ENCODE measurements at places on chromosomes 7 and 10.
A peak's percentile ranks its signal among the peaks of the same experiment; 100 is the strongest.

- no peak overlapping the region for H3K27ac ChIP-seq
- no peaks in the 10 kb centered on the region for H3K27me3 ChIP-seq
- DNase-seq = no peak
- H3K36me3 ChIP-seq = no peaks in the 10 kb centered on the region
- no peaks in the 10 kb centered on the region for H3K4me1 ChIP-seq
Measured at GRCh38 chr7:95059842-95060313, 152.5 kb downstream of the PPP1R9A start.

DNA sequence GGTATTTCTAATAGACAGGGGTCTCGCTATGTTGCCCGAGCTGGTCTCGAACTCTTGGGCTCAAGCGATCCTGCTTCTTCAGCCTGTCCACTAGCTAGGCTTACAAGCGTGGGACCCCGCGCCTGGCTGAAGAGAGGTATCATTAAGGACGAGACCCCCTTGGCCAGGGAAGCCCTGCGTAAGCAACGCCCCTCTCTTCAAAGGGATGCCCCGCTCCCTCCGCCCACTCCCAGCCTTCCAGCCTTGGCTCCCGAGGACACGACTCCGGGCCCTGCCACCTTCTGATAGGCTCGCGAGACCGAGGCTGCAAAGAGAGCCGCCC, 220 bp upstream of the ZKSCAN5 start:
- peaks cover 32% of the 10 kb centered on the region for H3K4me1 ChIP-seq
- peaks cover 29% of the 10 kb centered on the region for H3K36me3 ChIP-seq
- peak overlapping the region; percentile 96 for H3K27ac ChIP-seq

DNA sequence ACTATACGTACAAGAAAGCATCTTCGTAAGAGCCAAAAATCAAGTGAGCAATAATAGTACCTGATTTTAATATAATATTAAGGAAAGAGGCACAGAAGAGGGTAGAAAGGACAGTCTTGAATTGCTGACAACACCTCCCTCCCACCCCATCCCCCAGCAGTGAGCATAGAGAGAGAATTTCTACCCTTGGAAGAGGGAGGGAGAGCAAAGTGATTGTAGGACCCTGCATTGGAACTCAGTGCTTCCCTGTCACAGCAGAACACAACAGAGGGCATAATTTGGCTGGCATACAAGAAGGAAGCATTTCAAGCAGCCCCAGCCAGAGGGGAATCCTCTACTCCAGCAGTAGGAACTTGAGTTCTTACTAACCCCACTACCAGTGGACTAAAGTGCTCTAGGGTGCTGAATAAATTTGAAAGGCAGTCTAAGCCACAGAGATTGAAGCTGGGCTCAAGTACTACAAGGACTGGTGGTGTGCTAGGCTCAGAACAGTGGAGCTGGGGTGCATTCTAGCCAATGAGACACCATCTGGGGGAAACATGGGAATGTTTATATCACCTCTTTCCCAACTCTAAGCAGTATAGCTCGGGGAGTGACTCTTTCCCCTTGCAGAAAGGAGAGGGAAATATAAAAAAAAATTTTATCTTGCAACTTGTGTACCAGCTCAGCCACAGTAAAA, 44.2 kb downstream of the PCLO start:
- H3K4me3 ChIP-seq = no peak overlapping the region
- no peaks in the 10 kb centered on the region for H3K27me3 ChIP-seq
- H3K36me3 ChIP-seq = no peaks in the 10 kb centered on the region
- no peak for DNase-seq
- no peaks in the 10 kb centered on the region for H3K4me1 ChIP-seq

DNA sequence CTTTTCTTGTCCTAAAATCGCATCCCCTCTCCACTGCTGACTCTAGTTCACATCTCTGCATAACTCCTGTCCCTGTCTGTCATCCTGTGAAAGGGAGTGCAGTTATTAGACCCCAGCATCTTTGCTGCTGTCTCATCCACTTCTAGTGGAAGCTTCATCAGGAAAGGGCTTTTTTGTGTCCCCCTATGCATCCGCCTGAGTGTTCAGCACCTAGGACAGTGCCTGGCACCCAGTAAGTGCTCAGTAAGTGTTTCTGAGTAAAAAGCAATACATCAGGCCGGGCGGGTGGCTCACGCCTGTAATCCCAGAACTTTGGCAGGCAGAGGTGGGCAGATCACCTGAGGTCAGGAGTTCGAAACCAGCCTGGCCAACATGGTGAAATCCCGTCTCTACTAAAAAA, 211.8 kb upstream of the FOXK1 start:
- H3K4me1 ChIP-seq = no peaks in the 10 kb centered on the region
- no peak for DNase-seq
- no peak overlapping the region for H3K27ac ChIP-seq
- H3K36me3 ChIP-seq = no peaks in the 10 kb centered on the region
- no peaks in the 10 kb centered on the region for H3K27me3 ChIP-seq
- H3K4me3 ChIP-seq = no peak overlapping the region

- peaks cover 60% of the 10 kb centered on the region for H3K36me3 ChIP-seq
- H3K27me3 ChIP-seq = no peaks in the 10 kb centered on the region
- H3K27ac ChIP-seq = peak overlapping the region; percentile 36
- no peak for DNase-seq
- peaks cover 27% of the 10 kb centered on the region for H3K4me1 ChIP-seq
- no peak overlapping the region for H3K4me3 ChIP-seq
Measured at GRCh38 chr10:110901954-110902819, 16.8 kb downstream of the BBIP1 start.

DNA sequence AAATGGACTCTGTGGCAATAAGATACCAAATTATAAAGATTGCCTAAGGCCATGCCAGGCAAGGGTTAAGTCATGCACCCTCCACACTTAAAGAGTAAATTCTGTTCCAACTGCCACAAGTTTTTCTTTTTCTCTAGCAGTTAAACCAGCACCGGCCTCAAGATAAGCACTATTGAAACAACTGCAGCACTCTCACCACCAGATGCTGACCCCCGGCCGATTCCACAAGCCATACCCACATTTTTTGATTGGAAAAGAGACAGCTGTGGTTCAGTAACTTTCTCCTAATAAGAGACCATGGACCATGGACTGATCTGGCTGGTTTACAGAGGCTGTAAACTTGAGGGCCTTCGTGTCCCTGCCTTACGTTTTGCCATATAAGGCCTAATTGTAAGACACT, 44.9 kb downstream of the GRM8 start:
- no peaks in the 10 kb centered on the region for H3K36me3 ChIP-seq
- no peak overlapping the region for H3K27ac ChIP-seq
- H3K4me3 ChIP-seq = no peak overlapping the region
- H3K27me3 ChIP-seq = peaks cover 8% of the 10 kb centered on the region

GRCh38 chr7:157564517-157565177, 227.8 kb downstream of the DNAJB6 start:
- H3K4me3 ChIP-seq = no peak overlapping the region
- peaks cover 4% of the 10 kb centered on the region for H3K36me3 ChIP-seq
- no peaks in the 10 kb centered on the region for H3K27me3 ChIP-seq
- no peak for DNase-seq

DNA sequence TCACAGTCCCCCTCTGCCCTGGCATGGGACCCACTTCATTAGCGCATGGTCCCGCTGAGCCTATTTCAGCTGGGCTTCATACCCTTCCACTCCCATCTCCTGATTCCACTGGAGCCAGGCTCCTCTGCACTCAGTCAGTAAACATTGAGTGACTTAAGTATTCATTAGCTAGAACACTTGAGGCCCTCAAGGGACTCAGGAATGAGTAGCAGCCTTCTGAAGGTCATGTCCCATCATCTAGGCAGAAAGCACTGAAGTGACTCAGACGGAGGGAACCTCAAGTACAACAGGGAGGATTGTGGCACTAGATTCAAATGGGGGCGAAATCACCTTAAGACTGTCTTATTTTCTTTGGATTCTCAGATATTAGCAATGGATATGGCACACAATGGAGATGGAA, 186.6 kb upstream of the INHBA start:
- H3K4me1 ChIP-seq = peaks cover 6% of the 10 kb centered on the region
- peaks cover 4% of the 10 kb centered on the region for H3K36me3 ChIP-seq
- no peak for DNase-seq
- no peak overlapping the region for H3K4me3 ChIP-seq
- no peak overlapping the region for H3K27ac ChIP-seq

DNA sequence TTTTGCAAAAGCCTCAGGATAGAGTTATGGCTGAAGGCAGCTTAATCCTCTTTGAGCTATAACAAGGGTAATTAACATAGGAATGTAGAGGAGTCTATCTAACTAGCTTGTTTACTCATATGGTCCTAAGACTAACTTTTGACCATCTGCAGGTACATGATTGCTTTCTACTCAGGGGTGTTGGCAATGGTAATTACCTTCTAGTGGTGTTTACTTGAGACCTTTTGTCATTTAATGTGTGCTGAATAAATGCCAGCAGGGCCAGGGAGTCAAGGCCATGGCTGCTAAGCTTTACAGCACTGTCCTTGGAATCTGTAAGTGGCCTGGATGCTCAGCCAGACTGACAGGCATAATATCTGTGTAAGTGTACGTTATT, 1325.0 kb downstream of the XPNPEP1 start:
- no peaks in the 10 kb centered on the region for H3K36me3 ChIP-seq
- H3K27me3 ChIP-seq = no peaks in the 10 kb centered on the region

DNA sequence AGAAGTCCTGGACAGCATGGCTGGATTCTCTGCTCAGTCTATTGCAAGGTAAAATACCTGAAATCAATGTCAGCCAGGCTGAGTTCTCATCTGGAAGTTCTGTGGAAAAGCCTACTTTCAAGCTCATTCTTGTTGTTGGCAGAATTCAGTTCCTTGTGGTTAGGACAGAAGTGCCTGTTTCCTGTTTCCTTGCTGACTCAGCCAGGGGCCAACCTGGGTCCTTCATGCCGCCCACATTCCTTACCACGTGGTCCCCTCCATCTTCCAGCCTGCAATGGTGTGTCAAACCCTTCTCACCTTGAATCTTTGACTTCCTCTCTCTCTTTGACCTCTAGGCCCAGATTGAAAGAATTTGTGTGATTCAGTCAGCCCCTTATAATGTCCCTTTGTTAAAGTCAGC, 197.1 kb upstream of the STK17A start:
- H3K27ac ChIP-seq = no peak overlapping the region
- no peak for DNase-seq
- peaks cover 3% of the 10 kb centered on the region for H3K4me1 ChIP-seq
- no peaks in the 10 kb centered on the region for H3K36me3 ChIP-seq
- peaks cover 3% of the 10 kb centered on the region for H3K27me3 ChIP-seq

DNA sequence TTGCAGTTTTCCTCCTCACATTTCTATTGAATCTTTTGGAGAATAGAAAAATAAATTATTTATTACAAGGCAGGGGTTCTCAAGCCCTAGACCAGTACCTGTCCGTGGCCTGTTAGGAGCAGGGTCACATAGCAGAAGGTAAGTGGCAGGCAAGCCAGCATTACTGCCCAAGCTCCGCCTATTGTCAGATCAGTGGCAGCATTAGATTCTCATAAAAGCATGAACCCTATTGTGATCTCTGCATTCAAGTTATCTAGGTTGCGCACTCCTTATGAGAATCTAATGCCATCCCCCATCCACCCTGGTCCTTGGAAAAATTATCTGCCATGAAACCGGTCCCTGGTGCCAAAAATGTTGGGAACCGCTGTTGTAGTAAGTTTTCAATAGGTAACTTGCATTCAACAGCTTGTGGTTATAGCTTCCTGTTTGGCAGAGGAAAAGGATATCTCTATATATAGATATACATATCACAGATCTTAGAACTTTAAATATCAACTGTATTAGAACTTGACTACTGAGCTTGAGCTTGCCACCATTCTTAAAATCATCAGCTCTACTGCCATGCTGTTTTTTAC, 165.1 kb downstream of the AHR start:
- H3K36me3 ChIP-seq = no peaks in the 10 kb centered on the region
- no peak for DNase-seq
- H3K4me3 ChIP-seq = peak overlapping the region; percentile 54
- H3K4me1 ChIP-seq = peaks cover 11% of the 10 kb centered on the region

GRCh38 chr10:24886290-24886680, 66.1 kb downstream of the PRTFDC1 start:
- H3K4me1 ChIP-seq = peaks cover 47% of the 10 kb centered on the region
- H3K36me3 ChIP-seq = peaks cover 16% of the 10 kb centered on the region
- H3K4me3 ChIP-seq = no peak overlapping the region

DNA sequence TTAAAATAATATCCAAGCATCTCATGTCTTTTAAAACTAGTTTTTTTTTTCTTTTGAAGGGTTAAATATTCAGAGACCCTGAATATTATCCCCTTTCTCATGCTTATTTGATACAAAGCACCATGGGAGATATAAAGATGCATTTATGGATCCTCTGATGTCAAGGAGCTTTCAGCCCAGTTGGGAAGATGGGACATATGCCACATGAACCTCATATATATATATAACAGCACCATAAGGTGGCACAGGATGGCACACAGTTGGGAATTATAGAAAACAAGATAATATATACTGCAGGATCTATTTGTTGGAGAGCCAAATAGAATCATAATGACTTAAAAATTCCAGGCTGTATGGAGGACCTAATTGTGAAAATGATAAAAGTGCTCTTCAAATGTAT, 185.4 kb upstream of the IMMP2L start:
- no peaks in the 10 kb centered on the region for H3K36me3 ChIP-seq
- H3K4me3 ChIP-seq = no peak overlapping the region
- DNase-seq = no peak
- no peak overlapping the region for H3K27ac ChIP-seq

DNA sequence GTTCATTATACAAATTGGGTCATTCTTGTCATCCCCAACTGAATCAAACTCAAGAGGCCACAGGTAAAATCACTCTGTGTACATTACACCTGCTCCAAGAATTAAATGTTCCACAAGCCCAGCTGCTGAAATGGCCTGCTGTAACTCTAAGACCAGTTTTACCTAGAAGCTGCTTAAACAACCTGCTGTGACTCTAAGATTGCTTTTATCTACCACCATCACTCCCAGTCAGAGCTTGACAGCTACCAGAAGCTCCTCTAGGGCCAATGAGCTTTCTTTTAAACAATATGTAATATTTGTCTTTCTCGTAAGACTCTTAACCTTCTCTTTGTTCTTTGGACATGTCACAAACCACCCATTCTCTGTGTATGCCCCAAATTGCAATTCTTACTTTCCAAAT, 141.8 kb upstream of the LRGUK start:
- no peaks in the 10 kb centered on the region for H3K4me1 ChIP-seq
- H3K27me3 ChIP-seq = no peaks in the 10 kb centered on the region
- no peaks in the 10 kb centered on the region for H3K36me3 ChIP-seq
- no peak overlapping the region for H3K27ac ChIP-seq
- no peak for DNase-seq

GRCh38 chr7:138903186-138903820, 77.9 kb downstream of the KIAA1549 start:
- H3K27ac ChIP-seq = peak overlapping the region; percentile 72
- DNase-seq = peak; percentile 83
- H3K36me3 ChIP-seq = no peaks in the 10 kb centered on the region
- H3K4me3 ChIP-seq = peak overlapping the region; percentile 53
- peaks cover 44% of the 10 kb centered on the region for H3K4me1 ChIP-seq

GRCh38 chr10:76257816-76258215, 826.4 kb downstream of the LRMDA start:
- no peaks in the 10 kb centered on the region for H3K36me3 ChIP-seq
- H3K4me3 ChIP-seq = no peak overlapping the region
- no peaks in the 10 kb centered on the region for H3K27me3 ChIP-seq

Measured in activated CD4-positive, alpha-beta memory T cell treated with anti-CD3 and anti-CD28 coated beads, Interleukin-2, amount 10 ng/mL, durations not matched to agents 7 days and 5 days (primary cell).